ENCODE measurements at places on chromosomes 12 and 14.

DNA sequence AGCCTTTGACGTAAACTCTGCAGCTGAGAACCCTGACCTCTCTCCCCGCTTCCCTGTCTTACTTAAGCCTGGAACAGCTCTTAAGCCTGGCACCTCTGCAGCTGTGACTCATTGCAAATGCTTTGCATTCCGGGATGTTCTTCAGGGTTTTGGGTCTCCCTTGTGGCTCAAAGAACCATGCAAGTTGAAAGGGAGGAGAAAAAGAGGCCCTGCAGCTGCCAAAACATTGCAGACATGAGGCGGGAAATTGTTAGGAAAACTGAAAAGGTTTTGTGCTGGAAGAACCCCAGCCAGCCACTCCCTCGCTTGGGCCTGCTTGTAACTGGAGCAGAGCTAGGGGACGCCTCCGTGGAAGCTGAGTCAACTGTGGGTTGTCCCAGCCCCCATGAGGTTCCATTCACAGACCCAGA, 60.2 kb upstream of the FERMT2 start:
- DNase-seq, result no peak

DNA sequence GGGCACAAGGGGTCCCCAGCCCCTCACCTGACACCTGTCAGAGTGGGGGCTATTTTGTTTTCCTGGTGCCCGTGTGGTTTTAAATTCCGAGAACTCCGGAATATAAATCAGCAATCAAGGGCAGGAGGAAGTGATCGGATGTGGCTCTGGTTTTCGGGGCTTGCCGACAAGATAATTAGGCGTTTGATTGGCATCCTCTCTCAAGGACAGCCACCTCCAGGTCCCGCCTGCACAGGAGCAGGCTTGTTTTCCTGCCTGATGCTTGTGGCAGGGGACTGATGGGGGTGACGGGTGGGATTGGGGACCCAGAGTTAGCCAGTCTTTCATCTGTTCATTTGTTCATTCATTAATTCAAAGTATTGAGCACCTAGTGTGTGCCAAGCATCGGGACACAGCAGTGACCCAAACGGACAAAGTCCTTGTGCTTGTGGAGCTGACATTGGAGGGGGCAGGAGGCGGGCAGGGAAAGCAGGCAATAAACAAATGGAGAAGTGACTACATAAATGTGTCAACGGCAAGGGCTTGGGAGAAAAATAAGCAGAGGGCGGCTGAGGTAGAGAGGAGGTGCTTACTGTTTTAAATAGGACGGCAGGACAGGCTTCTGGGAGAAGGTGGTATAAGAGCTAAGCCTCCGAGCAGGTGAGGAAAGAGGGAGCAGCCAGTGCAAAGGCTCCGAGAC, 166.5 kb downstream of the PHETA1 start:
- DNase-seq, result no peak

- DNase-seq, result no peak
Measured at GRCh38 chr14:59534361-59534987, 42.1 kb downstream of the CCDC175 start.

GRCh38 chr12:104218935-104219334, 3.4 kb downstream of the TXNRD1 start:
- DNase-seq, result no peak

DNA sequence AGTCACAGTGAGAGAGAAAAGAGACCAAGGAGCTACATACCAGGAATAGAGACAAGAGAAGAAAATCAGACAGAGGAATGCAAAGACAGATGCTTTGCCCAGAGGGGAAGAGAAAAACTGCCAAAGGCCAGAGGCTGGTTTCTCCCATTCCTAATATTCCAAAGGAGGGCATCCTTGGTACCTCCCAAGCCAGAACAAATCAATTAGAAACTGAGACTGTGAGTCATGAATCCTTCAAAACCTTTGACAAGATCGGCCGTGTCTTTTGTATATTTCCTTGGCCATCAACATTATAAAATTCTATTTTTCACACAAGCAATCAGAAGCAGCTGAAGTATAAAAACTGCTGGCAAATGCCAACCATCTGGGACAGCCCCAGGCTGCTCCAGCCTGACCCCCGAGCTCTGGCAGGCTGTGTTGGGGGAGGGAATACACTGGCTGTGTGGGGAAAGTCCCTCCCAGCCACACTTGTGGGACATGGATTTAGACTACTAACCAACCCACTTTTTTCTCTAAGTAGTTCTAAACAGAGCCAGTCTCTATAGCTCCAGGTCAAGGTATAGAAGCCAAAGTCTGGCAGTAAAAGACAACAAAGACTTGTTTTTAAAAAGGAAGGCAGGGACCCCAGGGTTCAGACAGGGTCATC, 13.7 kb downstream of the POMT2 start:
- peak; percentile 21 for DNase-seq

DNA sequence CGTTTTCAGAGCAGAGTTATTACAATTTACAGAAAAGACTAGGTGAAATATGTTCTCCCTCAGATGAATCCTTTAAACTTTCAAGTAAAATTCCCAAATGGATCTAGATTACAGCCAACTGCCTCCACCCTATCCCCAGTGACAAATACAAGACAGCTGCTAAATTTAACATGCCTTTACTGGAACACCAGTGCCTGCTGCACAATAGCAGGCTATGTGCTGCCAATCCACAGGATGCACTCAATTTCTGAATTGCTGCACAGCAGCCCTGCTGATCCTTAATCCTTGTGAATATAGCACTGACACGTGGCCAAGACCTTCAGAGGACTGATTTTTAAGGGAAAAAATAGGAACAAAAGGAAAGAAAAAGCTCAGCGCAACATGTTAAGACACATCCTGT, 128.9 kb downstream of the CCER1 start:
- DNase-seq, result no peak

DNA sequence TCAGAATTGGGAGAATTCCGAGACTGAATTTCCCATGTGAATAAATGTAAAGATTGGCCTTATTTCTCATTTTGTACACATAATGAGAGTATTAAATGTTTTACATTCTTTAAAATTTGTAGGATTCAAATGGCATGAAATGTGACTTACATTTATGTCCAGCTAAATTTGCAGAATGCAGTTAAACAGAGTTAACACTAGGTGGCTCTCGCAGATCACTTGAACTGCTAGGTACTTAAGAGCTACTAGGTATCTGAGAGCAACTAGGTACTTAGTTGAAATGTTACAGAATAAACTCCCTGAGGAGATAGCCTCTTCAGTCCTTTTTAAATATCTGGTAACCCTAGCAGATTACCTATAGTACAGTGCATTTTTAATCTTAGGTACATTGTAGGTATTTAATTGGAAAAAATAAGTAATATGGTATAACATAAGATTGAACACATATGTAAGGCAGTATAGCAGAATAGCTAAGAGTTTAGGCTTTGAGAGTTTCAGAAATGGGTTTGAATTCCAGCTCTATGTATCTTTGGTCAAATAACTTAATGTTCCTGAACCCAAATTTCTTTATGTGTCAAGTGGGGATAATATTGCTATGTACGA, 73.8 kb downstream of the KIAA0586 start:
- peak; percentile 16 for DNase-seq

DNA sequence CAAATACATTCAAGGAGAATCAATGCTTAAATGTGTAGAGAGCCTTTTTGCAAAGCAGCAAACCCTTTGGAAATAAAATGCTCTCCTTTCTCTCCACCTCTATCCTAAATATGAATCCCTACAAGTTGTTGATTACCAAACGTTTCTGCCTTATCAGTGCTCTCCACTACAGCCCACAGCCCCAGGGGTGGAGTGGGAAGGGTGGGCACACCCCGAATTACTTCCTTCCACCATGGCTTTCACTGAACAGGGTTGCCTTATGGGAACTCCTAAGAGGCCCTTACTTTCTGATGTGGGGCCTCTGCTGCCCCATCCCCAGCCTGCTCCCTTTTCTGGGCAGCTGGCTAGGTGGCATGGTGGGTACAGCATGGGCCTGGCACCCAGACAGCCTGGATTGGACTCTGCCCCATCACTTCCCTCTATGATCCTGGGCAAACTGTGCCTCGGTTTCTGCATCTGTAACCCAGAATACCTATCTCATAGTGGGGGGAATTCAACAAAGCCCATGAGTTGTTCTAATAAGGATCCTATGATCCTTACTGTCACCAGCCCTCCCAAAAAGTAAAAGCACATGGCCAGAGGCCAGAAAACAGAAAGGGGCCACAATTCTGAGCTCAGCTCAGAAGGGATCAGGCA, 16.1 kb downstream of the AK7 start:
- DNase-seq, result no peak

GRCh38 chr14:20400589-20400964, 12.7 kb downstream of the TEP1 start:
- no peak for DNase-seq

- no peak for DNase-seq
Measured at GRCh38 chr12:48882315-48882687, 16.6 kb upstream of the RND1 start.

GRCh38 chr12:62631471-62632410, 165.1 kb downstream of the MON2 start:
- peak; percentile 53 for DNase-seq

GRCh38 chr14:74062809-74063150, 21.5 kb downstream of the ALDH6A1 start:
- DNase-seq, result no peak

- DNase-seq, result no peak
Measured at GRCh38 chr12:20320552-20320951, 47.8 kb upstream of the PDE3A start.

- DNase-seq, result no peak
Measured at GRCh38 chr12:38384816-38385378, 68.3 kb downstream of the ALG10B start.

DNA sequence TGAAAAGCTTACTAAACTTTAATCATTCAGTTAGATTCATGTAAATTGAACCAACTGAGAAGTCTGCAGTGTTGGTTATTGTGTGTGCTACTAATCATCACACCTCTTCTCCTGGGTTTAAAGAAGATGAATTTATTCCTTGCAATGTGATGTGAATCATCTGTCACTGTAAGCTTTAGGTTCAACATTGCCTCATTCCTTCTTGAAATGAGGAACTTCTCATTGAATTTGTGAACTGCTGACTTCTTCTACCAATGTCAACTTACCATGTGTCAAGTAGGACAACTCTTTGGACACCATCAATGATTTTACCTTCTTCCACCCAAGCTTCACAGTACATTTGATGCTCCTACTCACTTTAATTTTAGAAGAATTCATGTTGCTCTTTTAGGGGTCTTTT, 17.4 kb upstream of the PRB2 start:
- DNase-seq, result no peak
